ENCODE measurements at places on chromosomes 5 and 9.

- no peak for DNase-seq
These were observed 1383.0 kb upstream of the C9orf72 start for GRCh38 chr9:28956116-28956880.

DNA sequence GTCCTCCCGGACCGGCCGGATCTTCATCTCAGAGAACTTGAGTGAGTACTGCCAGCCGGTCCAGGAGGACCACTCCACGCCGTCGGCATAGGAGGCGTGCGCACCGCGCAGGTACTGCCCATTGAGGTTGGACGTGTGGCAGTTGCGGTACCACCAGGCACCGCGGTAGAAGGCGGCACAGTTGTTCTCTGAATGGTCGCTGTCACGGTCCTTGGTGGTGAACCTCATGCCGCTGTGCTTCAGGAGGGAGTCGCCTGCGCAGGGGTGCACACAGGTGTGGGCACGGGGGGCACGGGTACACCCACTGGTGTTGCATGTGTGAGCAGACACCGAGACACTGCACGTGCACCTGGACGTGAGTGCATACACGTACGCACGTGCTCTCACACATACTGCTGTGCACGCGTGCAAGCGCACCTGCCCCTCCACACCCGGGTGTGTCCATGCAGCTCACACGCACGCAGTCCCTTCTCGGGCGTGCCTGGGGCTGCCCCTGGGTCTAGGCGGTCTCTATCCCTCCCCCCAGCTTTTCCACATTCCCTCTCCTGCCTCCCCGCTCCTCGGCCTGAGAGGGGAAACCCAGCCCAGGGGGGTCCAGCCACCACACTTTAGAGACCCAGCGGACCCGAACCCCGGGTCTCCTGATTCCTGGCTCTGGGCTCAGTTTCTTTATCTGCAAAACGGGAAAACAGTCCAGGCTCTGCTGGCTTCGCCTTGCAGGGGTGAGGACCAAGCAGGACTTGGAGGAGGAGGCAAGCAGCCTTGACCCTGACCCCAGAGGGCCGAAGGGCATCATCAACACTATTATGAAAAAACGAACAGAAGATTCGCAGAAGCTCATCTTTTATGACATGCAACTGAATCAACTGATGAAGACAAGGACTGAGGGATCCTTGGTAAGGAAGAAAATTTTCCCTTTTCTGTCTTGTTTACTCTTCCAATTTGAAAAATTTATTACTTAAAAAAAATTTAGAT, 7.7 kb upstream of the QRFP start:
- DNase-seq: no peak

DNA sequence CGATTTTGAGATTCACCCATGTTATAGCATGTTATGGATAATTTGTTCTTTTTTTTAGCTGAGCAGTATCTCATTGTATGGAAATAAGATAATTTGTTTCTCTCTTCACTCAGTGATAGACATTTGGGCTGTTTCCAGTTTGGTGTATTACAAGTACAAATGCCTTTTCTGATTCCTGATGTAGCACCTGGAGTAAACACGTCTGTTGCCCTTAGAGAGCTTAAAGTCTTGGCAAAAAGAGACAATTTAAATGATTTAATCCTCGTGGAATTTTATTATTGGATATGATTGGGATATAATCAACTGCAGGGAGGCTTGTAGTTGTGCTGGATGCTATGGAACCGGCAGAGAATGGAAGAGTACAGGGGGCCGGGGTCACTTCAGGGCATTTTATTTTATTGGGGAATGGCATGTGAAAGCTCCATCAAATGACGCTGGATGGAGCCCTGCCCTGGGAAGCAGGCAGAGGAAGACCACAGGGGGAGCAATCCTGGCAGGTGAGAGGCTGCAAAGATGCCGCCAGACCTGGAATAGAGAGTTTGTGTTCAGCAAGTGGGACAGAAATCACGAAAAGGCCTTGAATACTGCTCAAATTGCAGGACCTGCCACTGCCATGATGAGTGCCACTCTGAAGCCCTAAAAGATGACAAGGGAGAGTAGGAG, 31.0 kb upstream of the TGFBI start:
- no peak for DNase-seq

DNA sequence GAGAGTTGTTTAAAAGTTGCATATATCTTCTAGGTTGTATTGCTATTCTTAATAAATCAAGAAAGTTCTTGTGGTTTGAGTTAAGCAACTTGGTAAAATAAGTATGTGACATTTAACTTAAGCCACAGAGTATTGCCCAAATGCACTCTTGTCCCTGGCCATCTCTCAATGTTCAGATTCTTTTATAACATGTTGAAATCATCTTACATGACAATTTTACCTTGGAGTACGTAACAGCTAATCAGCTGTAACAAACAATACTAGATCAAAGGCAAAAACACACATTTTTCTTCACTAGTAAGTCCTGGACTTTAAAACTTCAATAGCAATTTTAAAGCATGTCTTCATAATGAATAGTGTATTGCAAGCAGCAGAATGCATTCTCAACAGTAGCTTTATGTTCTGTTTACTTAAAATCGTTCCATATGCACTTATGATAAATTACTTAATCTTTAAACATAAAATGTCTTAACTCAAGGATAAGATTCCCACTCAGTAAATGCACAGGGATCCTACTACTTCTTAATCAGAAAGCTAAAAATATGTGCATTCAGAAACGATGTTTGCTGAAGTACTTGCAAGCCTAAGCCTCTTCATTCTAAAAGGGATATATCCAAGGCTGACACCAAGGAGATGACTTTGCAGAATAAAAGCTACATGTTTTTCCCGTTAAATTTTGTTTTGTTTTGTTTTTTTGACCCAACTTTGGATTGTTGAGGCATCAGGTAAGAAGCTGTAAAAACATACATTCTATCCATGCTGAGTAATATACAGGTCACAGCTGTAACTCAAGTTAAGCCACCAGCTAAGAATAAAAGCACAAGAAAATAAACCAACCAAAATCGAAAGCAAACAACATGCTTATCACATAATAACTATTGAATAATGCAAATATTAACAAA, 86.1 kb upstream of the NFIB start:
- DNase-seq: no peak

DNA sequence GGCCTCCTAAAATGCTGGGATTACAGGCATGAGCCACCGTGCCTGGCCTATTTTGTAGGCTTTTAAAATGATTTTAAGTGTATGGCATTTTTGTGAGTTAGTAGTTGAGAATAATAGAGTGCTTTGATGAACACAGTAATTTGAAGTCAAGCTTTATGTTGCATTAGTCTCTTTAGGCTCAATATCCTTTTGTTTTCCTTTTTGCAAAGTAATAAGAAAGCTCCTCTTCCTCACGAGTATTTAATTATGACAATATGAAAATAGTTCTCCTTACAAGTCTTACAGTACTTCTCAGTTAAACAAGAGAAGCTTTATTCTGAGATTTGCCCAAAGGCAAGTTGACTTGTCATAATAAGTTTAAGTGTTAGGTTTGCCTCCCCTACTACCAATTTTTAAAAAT, 69.0 kb downstream of the TJP2 start:
- DNase-seq: no peak

DNA sequence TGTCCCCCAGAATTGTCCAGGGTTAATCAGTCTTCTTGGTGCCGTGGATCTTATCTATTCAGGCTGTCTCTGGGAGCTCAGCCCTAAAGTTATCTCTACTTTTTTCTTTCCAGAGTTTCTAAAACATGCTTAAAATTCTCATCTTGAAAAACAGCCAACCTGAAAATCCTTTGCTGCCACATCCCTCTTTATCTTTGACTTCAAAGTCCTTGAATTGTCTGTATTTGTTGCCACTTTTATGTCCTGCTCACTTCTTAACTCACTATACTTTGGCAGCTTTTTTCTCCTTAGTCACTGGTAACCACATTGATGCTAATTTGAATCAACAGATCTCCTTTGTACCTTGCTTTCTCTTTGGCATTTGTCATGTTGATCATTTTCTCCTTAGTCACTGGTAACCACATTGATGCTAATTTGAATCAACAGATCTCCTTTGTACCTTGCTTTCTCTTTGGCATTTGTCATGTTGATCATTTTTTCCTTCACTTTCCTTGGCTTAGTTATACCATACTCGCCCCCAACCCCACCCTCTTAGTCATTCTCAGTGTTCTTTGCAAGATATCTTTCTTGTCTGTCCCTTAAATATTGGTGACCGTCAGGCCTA, 8.5 kb downstream of the DMXL1 start:
- DNase-seq: no peak

DNA sequence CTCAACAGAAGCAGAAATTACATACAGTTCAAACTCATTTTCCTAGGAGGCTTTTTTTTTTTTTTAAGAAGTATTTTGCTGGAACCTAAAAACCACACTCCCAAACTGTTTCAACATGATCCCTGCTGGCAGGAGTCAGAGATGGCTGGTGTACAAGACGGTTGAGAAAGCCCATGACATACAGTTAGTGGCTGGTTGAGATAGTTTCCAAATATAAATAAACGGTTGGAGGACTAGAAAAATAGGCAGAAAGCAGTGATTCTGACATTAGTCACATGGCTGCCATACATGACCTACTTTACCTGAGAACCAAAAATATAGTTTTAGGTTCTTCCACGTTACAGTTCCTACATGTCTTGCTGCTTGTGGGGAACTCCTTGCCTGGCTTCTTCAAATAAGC, 31.7 kb upstream of the BASP1 start:
- DNase-seq: no peak

GRCh38 chr9:79759460-79759859, 187.7 kb downstream of the TLE4 start:
- DNase-seq: no peak

DNA sequence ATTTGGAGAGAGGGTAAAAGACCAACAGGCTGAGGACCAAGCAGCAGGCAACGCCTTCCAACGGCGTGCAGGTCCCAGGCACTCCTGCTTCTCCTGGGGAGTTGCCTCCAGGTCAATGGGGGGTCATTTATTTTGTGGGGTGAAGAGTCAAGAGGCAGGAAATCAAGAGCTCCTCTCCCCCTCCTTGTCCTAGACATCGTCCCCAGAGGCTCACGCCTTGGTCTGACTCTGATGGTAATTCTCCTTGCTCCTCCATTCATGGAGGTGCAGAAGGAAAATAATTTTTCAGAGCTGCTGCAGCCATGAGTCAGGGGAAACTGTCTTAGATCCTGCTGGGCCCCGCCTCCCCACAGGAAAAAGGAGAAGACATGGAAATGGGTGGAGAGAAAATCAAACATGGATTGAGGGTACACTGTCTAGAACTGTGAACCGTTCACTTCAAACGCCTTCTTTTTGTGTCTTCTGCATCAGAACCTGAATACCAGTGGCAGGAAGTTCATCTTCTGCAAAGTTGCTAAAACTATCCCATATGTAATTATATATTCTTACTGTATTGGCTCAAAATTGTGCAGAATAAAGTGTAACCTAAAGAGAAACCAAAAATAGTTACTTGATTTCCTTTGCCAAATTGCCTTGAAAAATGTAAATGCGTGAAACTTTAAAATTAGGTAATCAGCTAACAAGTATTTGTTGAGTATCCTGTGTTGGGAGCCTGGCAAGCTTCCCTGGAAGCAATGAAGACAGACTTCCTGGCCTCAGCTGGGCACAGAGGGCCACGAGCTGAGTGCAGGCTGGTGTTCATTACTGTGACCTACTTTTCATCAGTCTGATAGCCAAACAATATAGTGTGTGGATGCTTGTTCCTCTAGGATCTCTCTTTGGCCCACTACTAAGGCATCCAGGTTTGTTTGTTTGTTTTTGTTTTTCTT, 142.0 kb downstream of the CMYA5 start:
- DNase-seq: no peak

GRCh38 chr9:134962973-134963364, 45.3 kb upstream of the FCN1 start:
- no peak for DNase-seq

DNA sequence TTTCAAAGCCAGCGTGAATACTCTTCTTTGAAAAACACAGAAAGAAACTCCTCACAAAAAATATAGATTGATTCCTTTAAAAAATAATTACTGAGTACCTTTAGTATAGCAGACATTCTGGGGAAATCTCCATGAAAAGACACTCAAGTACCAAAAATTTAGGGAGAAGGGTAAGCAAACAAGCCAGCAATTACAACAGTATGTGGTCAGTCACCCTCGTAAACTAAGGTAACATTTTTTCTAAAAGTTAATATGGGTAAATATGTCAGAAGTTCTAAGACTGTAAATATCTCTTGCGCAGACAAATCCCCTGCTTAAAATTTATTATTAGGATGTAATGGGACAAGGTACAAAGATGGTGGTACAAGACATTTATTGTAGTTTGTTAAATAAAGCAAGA, 102.0 kb upstream of the PTGER4 start:
- no peak for DNase-seq

DNA sequence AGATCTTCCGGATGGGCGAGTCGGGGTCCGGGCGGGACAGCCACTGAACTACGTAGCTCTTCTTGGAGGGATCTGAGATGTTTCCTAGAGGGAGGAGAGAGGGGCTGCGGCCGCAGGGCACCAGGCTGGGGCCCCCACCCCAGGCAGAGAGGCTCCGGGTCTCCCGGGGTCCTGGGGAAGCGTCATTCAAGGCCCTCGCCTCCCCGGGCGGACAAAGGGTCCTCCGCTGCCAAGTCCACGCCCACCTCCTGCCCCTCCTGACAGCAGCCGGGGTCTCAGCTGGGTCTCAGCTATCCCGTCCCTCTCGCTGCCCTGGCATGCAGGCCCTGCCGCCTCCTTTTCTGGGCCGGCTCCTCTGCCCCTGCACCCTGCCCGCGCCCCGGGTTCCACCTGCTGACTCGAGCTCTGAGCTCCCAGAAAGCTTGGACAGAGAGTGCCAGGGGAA, 61.5 kb downstream of the ZNF354C start:
- no peak for DNase-seq

- no peak for DNase-seq
These were observed 50.3 kb downstream of the GNAQ start for GRCh38 chr9:77981332-77981731.

GRCh38 chr5:170503990-170504596, at the start of gene KCNIP1:
Gene KCNIP1, plus strand, starts transcription at chr5:170504020.
- DNase-seq: no peak

DNA sequence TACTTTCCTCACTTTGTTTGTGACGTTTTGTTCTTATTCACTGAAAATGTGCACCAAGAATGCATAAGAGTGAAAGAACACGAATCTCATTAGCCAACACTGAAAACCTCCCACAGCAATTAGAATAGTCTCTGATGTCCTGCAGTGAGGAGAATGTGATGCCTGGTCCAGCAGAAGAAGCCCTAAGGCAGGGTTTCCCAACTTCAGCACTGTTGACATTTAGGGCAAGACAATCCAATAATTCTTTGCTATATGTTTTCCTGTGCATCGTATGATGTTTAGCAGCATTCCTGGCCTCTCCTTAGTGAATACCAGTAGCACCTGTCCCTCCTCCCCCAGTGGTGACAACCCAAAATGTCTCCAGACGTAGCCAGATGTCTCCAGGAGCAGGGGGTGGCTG, 14.8 kb downstream of the MVB12B start:
- DNase-seq: no peak
